Osteoblast (primary cell): ENCODE measurements at places on chromosomes 4 and X. TPM values are rescaled to one million over a fixed set of nuclear protein-coding genes. Genes with fewer than 3 reads are reported as not detected.

PIR gene
- 15.9 and 16.5 TPM in 2 replicates for total RNA-seq

PABPC1L2B gene
- total RNA-seq: not detected in 2 replicates

DNA sequence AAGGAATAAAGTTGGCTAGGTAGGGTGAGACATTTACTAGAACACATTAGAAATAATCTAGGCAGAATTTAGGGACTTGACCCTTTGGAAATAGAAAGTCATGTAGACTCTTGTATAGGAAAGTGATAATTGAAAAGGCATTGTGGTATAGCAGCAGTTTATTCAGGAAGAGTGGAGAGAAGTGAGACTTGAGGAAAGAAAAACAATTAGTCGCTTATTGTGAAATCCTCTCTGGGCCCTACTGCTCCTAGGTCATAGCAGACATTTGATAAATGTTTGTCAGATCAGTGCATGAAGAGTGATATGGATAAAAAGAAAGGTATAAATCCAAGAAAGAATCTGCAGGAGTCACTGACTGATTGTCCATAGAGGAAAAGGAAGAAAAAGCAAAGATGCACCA, 337.6 kb downstream of the HNRNPD start:
- DNase-seq: no peak

- DNase-seq: no peak
These were observed 39.6 kb downstream of the TMEM164 start for GRCh38 chrX:110042496-110042895.

GRCh38 chrX:134718966-134719317, 60.7 kb upstream of the PLAC1 start:
- DNase-seq: no peak

- no peak for DNase-seq
These were observed 180.0 kb downstream of the DHRSX start for GRCh38 chrX:2320580-2321327.

GRCh38 chrX:1564750-1565683, 26.4 kb upstream of the AKAP17A start:
- DNase-seq: peak; percentile 51

- no peak for DNase-seq
These were observed 829.3 kb downstream of the SH3BGRL start for GRCh38 chrX:82031250-82031649.

DNA sequence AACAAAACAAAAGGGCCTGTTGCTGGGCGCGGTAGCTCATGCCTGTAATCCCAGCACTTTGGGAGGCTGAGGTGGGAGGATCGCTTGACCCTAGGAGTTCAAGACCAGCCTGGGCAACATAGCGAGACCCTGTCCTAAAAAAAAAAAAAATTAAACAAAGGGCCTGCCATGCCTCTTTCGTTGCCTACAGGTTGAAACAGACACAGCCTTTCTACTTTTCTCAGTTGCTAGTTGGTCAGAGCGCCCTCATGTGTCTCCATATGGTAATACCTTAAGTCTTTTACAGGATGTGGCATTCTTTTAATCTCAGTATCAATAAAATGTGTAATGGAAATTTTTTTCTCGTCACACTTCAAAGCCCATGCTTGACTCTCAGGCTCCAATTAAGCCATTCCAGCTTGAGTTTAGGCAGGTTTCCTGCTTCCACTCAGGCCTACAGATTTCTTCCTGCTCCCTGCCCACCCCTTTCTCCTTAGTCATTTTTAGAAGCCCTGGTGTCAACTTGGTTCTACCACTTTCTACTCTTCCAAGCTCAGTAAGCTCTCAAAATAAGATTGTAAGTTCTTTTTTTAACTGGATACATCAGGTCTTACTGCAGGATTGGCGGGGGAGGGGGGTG, 4.6 kb upstream of the SOWAHD start:
- DNase-seq: peak; percentile 34

- no peak for DNase-seq
These were observed 31.9 kb upstream of the UGT2B7 start for GRCh38 chr4:69064391-69064790.

GRCh38 chr4:52099860-52100461, 48.9 kb downstream of the SPATA18 start:
- DNase-seq: no peak

- no peak for DNase-seq
These were observed 35.4 kb upstream of the STS start for GRCh38 chrX:7112071-7112470.

DNA sequence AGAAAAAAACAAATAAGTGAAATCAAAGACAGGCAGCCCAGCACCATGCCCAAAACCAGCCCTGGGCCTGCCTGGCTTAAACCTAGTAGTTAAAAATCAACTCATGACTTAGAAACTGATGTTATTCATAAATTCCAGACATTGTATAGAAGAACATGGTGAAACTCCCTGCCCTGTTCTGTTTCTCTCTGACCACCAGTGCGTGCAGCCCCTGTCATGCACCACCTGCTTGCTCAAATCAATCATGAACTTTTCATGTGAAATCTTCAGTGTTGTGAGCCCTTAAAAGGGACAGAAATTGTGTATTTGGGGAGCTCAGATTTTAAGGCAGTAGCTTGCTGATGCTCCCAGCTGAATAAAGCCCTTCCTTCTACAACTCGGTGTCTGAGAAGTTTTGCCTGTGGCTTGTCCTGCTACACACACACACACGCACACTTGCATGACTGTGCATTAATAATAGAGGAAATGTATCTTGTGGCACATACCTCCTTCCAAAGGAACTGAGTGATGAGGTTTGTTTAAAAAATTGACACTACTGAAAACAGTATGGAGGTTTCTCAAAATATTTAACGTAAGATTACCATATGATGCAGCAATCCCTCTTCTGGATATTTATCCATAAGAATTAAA, 39.2 kb upstream of the UGT2B7 start:
- no peak for DNase-seq
